Pericardium fibroblast (primary cell): ENCODE measurements at places on chromosomes 6 and 20. TPM values are rescaled to one million over a fixed set of nuclear protein-coding genes. Genes with fewer than 3 reads are reported as not detected.

PPP1R3G gene
- 4.0 TPM in 2 replicates for total RNA-seq

GPX5 gene
- total RNA-seq: not detected in 2 replicates

DEFB119 gene
- not detected in 2 replicates for total RNA-seq

FGD2 gene
- total RNA-seq: not detected in 2 replicates

SIRPD gene
- total RNA-seq: not detected in 2 replicates

TRAPPC3L gene
- 0.47 TPM in 1 of 2 replicates, not detected in the other for total RNA-seq

PARD6B gene
- 0.43 and 0.82 TPM in 2 replicates for total RNA-seq

TMC2 gene
- total RNA-seq: not detected in 2 replicates
